ENCODE measurements at places on chromosomes 11 and 22.

- DNase-seq: no peak
Observed at GRCh38 chr22:38215156-38216038, 13.6 kb downstream of the MAFF start.

DNA sequence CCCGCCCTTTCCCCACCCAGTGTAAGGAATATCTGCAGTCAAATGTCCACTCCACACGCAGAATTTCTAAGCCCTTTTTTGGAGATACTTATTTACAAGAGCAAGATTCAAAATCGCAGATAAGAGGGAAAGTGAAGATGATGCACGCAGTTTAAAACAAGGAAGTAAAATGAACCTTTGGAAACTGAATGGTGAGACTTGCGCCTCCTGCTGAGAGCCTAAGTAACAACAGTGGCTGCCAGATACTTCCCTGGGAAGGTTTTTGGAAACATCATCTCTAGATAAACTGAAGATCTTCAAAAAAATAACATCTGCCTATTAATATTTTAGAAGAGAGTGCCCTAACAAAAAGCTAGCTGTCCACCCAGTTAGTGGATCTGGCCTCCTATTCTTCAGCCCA lies 963.1 kb upstream of the FAT3 start:
- DNase-seq: no peak

GRCh38 chr22:20418211-20418788 lies 19.3 kb downstream of the SCARF2 start:
- DNase-seq: peak; percentile 39

DNA sequence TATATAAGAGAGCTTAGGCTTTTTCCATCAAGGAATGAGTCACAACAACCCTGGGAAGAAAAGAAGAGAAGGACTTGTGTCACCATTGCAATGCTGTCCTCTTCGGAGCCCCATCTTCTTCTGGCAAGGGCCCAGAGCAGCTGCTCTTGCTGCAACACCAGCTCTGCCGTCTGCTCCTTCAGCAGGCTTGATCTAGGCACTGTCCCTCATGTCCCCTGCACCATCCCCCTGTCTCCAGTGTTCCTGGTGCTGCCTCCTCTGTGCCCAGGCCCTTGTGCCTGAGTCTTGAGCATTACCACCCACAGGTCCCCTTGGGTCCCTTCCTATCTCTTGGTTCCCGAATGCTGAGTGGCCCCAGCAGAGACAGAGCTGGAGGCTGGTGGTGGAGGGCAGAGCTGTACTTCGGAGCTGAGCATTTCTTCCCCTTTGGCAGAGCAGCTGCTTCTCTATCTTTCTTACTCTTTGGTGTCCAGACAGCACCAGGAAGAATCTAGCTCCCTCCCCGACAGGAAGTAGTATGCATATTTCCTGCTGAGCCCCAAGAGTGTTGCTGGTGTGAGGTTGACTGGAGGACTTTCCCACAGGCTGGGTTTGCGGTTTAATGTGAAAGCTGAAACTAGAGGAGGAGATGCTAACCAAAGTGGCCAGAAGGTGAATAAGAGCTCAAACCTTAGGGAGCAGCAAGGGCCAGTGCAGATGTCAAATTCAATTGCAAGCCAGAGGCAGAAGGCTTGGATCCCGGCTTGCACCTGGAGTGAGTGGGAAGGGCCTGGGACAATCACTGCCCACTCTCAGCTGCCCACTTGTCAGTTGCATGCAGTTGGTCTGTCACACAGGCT lies 27.8 kb downstream of the WEE1 start:
- peak; percentile 18 for DNase-seq

GRCh38 chr11:32326522-32326921 lies 108.8 kb downstream of the WT1 start:
- no peak for DNase-seq

- no peak for DNase-seq
Observed at GRCh38 chr11:12091956-12092558, 18.3 kb upstream of the MICAL2 start.
